ENCODE measurements at places on chromosomes 11 and 22. TPM values are rescaled to one million over a fixed set of nuclear protein-coding genes. Genes with fewer than 3 reads are reported as not detected.

Gene IRAG1
- total RNA-seq = 0.68 TPM

Gene CARD18
- total RNA-seq = not detected

Gene TSPAN32
- total RNA-seq = not detected

Gene APOBEC3G
- total RNA-seq = 4.8 TPM

Gene CHCHD10
- total RNA-seq = 29.6 TPM

Gene VSIG10L2
- total RNA-seq = 0.14 TPM

Gene SCO2
- 3.8 TPM for total RNA-seq

Gene ZC3H7B
- total RNA-seq = 57.0 TPM

Gene OR52N4
- not detected for total RNA-seq

Gene GSTT2
- not detected for total RNA-seq

Gene OR5A1
- total RNA-seq = not detected

Gene PRRG4
- 9.9 TPM for total RNA-seq

Gene SYCE3
- not detected for total RNA-seq

Gene RAB36
- 0.34 TPM for total RNA-seq

Gene MFRP
- not detected for total RNA-seq

Gene DDI1
- total RNA-seq = not detected

Gene FAM180B
- total RNA-seq = not detected

Gene RCOR2
- total RNA-seq = 1.7 TPM

Gene SCGB1D2
- not detected for total RNA-seq

Gene PVALB
- total RNA-seq = not detected

Gene TREH
- total RNA-seq = not detected

Gene USP35
- total RNA-seq = 7.1 TPM

Gene COMT
- total RNA-seq = 174 TPM

Gene NFAM1
- total RNA-seq = 0.07 TPM

Gene ACTN3
- total RNA-seq = under 0.01 TPM

Gene TMX2
- total RNA-seq = 95.5 TPM

Gene ANKK1
- 2.3 TPM for total RNA-seq

Gene APLNR
- total RNA-seq = not detected

Gene KRTAP5-7
- total RNA-seq = not detected

Gene CXCR5
- not detected for total RNA-seq

Gene CDC42EP1
- 14.4 TPM for total RNA-seq

Gene RAC2
- 6.5 TPM for total RNA-seq

Gene TMEM191C
- total RNA-seq = 0.85 TPM

Gene OR5AR1
- not detected for total RNA-seq

Gene C11orf16
- total RNA-seq = not detected

Gene KIAA1671
- 52.9 TPM for total RNA-seq

Gene RFPL1
- not detected for total RNA-seq

Gene GNB1L
- total RNA-seq = 5.1 TPM

Gene TENM4
- 11.6 TPM for total RNA-seq
